ENCODE measurements at places on chromosomes 2 and 18.

DNA sequence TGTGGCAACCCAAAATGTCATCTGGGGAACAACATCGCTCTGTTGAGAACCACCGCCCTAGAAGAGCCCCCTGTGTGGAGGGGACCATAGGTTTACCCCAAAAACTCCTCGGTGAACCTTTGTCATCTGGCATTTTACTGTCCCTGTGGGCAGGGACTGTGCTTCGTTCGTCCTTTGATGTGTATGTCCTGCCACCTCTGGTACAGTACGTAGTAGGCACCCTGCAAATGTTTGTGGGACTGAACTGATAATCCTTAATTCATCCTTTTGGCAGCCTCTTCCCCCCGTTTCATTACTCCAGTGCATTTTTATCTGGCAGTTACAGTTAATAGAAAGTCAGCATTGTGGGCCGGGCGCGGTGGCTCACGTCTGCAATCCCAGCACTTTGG, 728 bp downstream of the NAPG start:
- DNase-seq: no peak

- DNase-seq: no peak
Measured at GRCh38 chr2:159126432-159127022, 158.1 kb downstream of the TANC1 start.

- DNase-seq: no peak
Measured at GRCh38 chr2:215833531-215834162, 179.7 kb downstream of the MREG start.

GRCh38 chr18:70221156-70221914, 15.8 kb upstream of the RTTN start:
- no peak for DNase-seq

GRCh38 chr2:155908567-155908966, 424.0 kb downstream of the NR4A2 start:
- DNase-seq: no peak

DNA sequence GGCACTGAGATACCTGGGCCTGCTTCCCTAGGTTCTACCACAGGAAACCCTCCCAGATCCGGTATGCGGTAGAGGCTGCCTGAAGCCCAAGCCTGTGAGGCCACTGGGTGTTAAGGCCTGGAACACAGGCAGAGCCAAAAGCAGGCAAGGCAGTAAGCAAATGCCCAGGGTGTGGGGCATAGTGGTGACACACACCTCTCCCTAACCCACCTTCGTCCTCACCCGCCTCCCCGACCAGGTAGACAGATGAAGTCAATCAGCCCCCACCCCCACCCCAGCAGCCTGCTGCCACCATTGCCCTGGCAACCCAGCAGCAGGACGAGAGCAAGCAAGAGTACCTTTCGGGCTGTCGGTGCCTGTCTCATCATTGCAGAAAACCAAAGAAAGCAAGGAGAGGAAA, 6.1 kb downstream of the DCTN1 start:
- no peak for DNase-seq

DNA sequence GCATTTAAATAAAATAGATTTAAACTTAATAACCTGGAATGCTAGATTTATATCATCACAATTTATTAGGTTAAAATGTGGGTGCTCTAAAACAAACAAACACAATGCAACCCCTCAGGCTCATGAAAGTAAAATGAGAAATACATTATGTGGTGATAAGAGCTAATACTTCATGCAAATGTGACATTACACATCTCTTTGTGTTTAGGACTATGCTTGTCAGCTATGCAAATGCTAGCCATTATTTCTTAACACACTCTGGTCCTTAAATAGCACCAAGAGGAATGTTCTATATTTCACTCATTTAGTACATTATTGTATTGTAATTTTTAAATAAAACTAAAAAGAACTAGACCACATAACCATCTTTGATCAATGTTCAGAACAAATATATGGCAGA, 627.6 kb downstream of the DPP10 start:
- no peak for DNase-seq

DNA sequence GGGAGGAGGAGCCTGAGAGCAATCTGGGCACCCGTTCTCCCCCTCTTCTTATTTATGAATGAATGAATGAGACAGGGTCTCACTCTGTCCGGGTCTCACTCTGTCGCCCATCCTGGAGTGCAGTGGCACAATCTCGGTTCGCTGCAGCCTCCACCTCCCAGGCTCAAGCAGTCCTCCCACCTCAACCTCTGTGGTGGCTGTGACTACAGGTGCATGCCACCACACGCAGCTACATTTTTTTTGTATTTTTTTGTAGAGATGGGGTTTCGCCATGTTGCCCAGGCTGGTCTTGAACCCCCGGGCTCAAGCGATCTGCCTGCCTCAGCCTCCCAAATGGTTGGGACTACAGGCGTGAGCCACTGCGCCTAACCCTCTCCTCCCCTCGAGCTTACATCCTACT, 198.4 kb downstream of the NEDD4L start:
- DNase-seq: no peak

DNA sequence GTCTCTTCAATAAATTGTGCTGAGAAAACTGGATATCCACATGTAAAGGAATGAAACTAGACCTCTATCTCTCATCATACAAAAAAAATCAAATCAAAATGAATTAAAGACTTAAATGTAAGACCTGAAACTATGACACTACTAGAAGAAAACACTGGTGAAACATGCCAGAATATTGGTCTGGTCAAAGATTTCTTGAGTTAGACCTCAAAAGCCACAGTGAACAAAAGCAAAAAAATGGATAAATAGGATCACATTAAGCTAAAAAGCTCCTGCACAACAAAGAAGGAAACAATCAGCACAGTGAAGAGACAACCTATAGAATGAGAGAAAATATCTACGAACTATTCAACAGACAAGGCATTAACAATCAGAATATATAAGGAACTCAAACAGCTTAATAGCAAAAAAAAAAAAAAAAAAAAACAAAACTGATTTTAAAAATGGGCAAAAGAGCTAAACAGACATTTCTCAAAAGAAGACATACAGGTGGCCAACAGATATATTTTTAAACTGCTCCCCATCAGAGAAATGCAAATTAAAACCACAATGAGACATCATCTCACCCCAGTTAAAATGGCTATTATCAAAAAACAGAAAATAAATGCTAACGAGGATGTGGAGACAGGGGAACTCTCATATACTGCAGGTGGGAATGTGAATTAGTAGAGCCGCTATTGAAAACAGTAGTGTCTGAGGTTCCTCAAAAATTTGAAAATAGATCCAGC, 66.3 kb downstream of the NCKAP1 start:
- DNase-seq: no peak

DNA sequence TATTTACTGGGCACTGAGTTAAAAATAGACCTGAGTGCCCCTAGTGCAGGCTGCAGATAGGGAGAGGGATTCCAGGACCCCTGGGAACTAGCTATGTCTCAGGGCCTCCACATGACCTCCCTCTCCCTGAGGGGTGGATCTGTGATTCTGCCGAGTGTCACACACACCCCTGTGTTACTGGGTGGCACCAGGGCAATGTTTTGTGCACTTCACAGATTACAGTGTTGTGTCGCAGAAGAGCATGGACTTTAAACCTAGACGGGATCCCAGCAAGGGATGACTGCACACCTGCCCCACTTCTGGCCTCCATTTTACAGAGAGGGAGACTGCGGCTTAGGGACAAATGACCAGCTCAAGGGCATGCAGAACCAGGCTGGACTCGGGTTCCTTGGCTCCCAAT, 65.6 kb downstream of the ZFP36L2 start:
- DNase-seq: no peak

- no peak for DNase-seq
Measured at GRCh38 chr2:233183869-233184418, 67.5 kb upstream of the ATG16L1 start.

- DNase-seq: no peak
Measured at GRCh38 chr2:236051806-236052205, 116.4 kb downstream of the GBX2 start.

- DNase-seq: no peak
Measured at GRCh38 chr18:1090758-1091157, 186.1 kb downstream of the ADCYAP1 start.

- DNase-seq: peak; percentile 69
Measured at GRCh38 chr18:45837283-45838070, 12.0 kb downstream of the SIGLEC15 start.

DNA sequence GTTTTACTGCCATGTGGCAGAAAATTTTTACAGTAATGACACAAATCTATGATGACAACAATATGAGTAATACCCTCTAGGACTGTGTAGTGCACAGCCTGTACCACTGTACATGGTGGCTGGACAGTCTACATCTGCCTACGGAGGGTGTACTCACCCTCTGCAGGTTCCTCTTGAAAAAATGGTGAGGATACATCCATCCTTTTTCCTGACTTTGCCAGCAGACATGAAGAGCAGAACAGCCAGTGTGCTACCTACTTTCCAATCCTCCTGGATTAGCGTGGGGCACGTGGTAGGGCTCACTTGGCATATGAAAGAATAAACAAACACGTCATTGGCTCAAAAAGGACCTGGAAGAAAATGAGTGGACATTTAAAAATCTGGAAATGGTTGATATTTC, 62.6 kb downstream of the TRPM8 start:
- DNase-seq: no peak

DNA sequence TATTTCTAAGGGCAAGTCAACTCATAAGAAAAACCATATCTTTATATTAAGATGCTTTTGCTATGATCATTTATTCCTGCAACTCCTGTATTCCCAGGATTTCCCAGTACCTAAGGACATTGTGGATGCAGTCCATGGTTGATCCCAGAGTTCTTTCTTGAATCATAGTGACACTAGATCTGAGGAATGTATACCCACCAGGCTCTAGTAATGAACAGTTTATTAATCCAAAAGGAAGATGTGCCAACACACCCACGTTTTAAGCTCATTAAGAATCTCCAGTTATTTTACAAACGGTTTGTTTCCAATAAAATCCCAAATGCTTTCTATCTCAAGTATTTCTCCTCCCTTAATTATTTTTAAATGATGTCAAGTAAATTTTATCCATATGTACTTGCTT, 210.8 kb upstream of the ZEB2 start:
- no peak for DNase-seq

GRCh38 chr2:120564213-120565094, 171.2 kb upstream of the GLI2 start:
- no peak for DNase-seq

GRCh38 chr2:2326068-2327040, 4.7 kb downstream of the MYT1L start:
- DNase-seq: no peak

- DNase-seq: no peak
Measured at GRCh38 chr2:191350826-191351225, 105.6 kb downstream of the MYO1B start.

DNA sequence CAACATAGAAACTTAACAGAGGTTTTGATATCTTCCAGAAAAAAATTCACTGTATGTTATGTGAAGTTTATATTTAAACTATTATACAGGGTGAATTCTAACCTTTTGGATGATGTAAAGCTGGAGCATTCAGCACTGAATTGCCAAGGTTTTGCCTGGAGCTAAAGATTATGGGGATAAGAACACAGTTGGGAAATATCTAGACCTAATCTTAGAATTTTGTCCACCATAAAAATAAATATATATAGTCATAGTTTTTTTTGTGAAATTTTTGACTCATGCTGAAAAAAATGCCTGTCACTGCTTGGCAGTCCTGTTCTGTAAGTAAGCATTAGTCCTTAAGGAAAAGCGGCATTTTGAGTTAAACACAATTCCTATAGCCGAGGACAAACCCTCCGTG, 339.3 kb upstream of the TMEFF2 start:
- no peak for DNase-seq

DNA sequence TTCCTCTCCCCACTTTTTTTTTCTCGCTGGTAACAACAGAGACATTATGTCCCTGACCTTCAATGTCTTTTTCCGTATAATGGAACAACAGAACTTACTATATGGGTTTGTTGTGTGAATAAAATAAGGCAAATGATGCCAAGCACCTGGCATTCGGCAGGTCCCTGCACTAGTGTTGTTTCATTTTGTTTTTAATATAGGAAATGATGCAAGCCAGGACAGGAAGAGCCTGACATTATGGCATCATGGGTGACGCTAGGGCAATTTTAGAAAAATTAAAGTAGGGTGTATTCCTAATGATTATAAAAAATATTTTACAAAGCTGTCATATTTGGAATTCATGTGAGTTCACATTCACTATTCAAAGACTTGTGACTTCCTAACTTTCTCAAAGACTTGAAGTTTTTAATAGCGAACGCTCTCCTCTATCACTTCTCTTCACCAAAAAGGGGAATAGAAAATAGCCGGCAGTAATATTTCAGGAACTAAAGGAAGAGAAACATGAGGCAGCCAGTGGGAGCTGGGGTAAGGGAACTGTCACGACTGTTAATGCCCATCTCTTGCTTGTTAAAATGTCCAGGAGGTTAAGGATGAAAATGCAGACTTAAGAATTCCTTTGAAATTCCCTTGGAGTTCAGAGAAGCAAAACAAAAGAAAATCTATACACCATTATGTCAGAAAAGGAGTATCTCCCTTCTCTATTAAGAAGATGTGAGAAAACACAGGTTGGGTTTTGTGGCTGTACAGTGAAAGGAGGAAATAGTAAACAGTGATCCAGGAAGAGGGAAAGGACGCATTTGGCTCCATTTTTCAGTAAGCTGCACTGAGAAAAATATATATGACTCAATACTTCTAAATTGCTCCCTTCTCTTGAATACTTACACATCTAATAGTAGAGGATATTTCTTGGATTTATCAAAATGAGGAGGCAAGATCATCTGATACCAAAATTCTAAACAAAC, 60.2 kb downstream of the DPP4 start:
- no peak for DNase-seq

DNA sequence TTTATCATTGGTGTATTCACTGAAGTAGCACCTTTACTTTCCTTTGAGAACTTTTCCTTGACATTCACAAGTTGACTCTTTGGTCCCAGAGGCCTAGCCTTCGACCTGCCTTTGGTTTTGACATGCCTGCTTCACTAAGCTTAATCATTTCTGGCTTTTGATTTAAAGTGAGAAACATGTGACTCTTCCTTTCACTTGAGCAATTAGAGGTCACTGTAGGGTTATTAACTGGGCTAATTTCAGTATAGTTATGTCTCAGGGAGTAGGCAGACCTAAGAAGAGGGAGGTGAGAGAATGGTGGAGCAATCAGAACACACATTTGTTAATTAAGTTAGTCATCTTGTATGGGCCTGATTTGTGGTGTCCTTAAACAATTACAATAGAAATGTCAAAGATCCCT, 1040.7 kb upstream of the SLC39A10 start:
- DNase-seq: no peak

DNA sequence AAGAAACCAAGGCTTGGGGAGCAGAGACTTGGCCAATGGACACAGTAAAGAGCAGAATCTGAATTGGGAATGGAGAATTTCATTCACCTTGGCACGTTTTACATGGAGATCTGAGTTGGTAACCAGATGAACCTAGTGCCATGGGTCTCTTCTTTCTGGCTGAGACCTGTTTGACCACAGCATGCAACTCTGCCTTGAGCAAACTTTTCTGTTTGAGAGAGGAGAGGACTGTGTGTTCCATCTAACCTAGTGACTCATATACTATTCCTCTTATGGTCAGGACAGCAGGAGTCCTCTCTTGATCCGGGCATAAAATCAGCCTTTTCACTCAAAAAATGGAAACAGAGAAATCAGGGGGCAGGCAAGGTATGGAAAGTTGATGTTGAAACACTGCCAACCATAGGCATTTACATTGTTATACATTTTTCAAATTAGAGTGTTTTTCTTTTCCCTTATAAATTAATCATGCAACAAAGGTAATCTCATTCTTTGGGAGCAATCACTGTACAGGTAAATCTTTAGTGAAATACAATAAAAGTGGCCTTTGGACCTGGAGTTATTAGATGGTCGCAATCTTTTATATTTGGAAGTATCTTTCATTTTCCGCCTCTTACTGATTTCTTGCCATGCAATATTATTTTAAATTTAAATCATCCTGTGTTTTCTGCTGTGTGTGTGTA, 86.7 kb downstream of the NRP2 start:
- DNase-seq: no peak

GRCh38 chr2:189835855-189836558, 51.8 kb downstream of the PMS1 start:
- no peak for DNase-seq
